NCI-H2227 treated with DMSO at 0.1 percent for 48 hours (cell line): ENCODE measurements at places on chromosomes 5 and 9.
A peak's percentile ranks its signal among the peaks of the same experiment; 100 is the strongest.

- no peak for DNase-seq
Observed at GRCh38 chr9:69794356-69794755, 26.3 kb upstream of the CFAP95 start.

GRCh38 chr9:14383294-14383693, 69.4 kb upstream of the NFIB start:
- DNase-seq: no peak

- no peak for DNase-seq
Observed at GRCh38 chr9:86659413-86660046, 287.8 kb downstream of the GAS1 start.

DNA sequence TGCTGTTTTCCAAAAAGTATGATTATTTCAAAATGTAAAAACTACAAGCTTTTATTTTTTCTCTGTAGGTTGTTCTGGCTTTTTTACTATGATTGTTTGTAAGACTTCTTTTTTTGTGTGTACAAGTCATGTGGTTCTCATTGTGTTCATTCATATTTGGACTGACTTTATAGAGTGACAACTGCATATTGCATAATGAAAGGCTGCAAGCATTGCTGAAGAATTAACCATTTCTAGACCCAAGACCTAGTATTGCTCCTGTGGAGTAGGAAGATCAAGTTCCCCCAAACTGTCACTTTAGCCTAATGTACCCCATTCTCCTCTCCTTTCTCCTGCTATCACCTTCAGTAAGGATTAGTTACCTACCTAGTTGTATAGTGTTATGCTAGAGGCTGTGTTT, 10.0 kb downstream of the MAP1B start:
- no peak for DNase-seq

GRCh38 chr5:137399911-137400310, 99.2 kb downstream of the SPOCK1 start:
- no peak for DNase-seq

DNA sequence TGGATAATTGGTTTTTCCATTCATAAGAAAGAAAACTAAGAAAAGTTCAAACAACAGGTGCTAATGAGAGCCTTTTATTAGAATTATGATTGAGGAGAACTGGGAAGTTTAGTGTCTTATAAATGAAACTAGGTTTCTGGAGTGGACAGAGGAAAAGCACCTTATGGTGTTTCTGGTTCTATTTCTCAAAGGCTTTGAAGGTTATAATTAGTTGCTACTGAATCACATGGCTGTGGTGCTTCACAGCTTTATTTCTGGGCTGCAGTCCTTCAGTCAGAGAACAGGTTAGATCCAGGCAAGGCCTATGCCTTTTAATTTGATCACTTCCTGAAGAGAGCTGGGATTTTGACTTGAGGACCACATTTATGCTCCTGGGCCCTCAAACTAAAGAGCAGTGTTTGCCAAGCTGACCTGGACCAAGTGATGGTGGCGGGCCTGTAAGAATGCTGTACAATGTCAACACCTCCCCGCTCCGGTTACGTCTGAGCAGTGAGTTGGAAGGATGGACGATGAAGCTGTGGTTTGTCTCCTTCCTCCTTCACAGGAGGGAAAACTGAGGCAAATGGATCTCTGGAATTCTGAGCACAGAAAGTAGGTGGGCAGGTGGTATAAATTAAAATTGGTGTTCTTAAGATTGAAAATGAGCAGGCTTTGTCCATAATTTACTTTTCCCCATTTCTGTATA, 56.0 kb downstream of the ZNF462 start:
- DNase-seq: no peak

DNA sequence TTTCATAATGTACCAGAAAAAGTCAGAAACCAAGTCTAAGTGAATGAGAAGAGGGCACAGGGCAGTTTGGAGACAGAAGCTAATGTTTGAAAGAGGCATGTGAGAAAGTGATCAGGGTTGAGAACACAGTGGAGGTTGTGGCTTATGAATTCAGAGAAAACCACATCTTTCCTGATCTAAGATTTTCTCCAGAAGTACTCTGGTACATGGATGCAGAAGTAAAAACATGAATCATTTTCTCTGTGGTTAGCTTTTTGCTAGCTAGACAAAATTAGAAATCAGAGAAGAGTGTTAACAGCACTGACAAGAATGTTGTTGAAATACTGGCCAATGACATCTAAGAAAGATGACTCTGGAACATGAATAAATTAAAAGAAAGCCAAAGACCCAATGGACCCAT, 541.1 kb downstream of the DNAH5 start:
- DNase-seq: no peak

- no peak for DNase-seq
Observed at GRCh38 chr5:156314416-156314815, 12.5 kb upstream of the SGCD start.

DNA sequence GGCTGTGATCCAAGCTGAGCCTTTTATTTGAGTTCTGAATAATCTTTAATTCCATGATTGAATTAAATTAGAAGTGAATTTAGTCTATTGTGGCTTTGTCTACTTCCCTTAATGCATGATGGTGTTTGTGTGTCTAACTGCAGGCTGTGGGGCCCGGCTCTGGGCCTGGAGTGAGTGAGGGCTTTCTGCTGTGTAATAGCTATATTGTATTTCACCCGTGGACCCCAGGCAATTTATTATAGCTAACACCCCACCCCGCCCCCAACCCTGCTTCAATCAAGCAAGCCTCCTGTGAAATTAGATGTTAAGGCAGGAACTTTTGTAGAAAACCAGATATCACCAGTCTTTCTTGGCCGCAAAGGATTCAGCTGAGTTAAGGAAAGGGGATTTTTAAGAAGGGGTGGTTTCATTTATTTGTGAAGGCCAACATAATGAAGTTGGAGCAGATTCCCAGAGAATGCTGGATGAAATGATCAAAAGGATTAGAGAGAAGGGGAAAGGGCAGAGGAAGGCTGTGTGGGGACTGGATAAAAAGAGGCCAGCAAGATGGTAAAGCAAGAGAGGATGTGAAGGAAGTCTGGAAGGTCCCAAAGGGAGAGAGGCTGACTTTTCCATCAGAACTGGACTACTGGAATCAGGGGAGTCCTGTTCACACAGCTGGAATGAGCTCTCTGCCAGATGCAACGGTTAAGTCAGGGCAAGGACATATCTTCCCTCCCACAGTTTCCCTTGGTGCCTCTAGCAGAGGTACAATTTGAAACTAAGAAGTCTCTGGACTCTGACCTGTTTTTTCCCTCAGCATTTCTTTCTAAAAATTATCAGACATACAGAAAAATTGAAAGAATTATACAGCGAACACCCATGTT, 125.3 kb upstream of the SAP30L start:
- peak; percentile 82 for DNase-seq

DNA sequence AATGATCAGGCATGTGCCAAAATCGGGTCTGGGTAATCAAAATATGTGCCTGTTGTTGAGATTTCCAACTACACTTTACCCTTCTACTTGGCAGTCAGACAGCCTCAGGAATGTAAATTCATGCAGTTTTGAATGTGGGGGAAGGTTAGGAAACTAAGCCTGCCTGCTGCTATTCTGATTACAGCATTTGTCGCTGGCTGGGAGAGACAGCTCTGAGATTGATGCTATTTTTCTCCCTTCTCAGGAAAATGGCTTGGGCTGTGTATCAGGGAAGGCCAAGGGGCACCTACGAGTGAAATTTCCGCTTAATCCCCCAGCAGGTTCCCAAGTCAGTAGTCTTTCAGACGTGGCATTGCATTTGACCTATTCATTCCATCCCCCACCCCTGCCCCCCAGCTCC, 3.6 kb upstream of the RGS7BP start:
- DNase-seq: peak; percentile 88
